ENCODE measurements at places on chromosomes 12 and 14.

- no peak for DNase-seq
Measured at GRCh38 chr14:23299211-23299957, 3.3 kb downstream of the PPP1R3E start.

GRCh38 chr14:54908190-54908589, 5.6 kb upstream of the GCH1 start:
- DNase-seq: no peak

- DNase-seq: no peak
Measured at GRCh38 chr14:54593860-54594259, 26.9 kb downstream of the SAMD4A start.

DNA sequence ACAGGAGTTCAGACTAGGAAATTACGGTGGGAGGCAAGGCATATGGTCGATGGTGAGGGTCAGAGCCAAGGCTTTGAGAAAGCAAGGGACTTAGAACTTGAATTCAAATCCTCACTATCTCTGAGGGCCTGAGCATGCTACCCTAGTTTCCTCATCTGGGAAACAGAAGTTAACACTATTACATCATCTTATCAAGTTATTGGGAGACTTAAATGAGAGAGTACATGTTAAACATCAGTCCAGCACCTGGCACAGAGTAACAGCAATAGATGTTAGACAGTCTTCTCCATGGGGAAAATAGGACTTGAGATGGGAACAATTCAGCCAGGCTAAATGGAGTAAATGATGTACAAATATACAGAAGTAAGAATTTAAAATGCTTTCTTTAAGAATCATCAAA, 38.5 kb downstream of the SLC38A1 start:
- no peak for DNase-seq

DNA sequence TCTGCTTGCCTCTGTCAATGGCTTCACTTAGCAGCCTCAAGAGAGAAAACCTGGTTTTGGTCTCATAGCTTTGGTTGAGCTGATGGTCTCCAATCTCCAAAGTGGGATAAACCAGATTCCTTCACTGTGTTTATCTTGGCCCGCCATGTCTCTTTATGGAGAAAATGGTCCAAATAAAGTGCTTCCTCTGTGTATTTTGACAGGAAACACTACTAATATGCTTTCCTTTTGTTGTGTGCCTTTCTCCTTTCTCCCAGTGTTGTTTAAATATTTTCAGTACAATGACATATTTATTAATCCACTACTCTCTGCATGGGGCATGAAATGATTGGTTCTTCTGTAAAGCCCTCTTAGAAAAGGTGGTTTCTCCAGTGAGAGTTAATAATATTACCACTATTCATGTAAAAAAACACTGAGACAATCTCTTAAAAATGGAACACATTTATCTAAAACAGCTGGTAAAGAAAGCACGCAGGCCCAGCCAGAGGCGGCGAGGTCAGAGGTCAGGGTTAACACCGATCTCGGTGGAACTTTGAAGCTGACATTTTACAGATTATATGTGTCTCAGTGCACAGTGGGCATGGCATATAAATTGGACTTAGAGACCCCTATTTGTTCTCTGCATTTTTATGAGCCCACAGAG, 24.2 kb downstream of the TMEM30B start:
- DNase-seq: no peak

DNA sequence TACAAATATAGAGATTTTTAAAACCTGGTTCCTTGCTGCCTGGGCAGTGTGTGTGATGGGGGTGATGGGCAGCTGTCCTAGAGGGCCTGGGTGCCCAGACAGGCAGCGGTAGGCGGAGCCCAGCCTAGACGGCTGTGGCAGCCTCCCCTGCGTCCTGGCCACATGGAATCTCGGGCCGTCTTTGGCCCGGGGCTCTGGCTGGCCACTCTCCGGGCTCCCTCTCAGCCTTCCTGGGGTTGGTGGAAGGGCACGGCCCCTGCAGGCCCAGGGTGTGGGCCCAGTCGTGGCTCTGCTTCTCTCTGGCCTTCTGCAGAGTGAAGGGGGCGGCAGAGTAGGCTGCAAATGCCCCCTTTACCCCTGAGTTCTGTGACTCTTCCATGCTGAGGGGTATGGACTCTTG, 2.3 kb downstream of the LRTM2 start:
- DNase-seq: no peak

DNA sequence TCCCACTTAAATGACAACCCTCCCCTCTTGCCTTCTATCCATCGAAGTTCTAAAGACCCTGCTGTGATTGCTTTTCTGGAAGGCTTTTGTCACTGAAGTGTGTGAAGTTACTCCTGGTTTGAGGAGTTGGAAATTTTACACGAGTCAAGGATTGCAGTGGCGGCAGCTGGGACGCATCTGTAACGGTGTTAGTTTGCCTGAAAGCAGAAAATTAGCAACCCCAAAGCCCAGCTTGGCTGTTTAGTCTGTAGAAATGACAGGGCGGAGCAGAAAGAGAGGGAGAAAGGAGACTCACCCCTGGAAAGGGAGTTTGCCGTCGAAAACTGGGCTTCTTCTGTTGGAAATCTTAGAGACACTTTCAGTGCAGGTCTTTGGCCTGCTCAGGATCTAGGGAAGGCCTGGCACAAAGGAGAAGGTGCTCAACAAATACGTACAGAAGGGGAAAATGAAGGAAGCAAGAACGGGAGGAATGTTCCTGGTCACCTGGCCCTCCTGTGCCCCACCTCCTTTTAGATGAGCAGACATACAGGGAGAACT, 931 bp upstream of the MYF5 start:
- DNase-seq: no peak

DNA sequence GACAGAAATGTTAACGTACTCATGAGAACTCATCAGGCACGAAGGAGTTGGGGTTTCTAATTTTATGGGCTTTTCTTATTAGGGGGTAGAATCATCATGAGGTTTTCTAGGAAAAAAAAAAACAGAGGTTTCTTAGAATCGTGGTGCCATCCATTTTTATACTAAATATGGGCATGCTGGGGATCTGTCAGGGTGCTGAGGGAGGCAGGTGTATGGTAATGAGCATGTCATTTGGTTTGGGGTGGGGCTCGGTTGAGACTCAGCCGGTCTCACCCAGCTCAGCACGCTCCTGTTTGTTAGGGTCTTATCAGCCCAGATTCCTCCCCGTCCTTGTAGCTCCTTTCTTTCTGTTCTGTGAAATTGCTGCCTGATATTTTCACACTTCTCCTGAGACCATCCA, 98.2 kb downstream of the DICER1 start:
- DNase-seq: no peak

- no peak for DNase-seq
Measured at GRCh38 chr12:56158926-56159461, 835 bp downstream of the MYL6 start.

DNA sequence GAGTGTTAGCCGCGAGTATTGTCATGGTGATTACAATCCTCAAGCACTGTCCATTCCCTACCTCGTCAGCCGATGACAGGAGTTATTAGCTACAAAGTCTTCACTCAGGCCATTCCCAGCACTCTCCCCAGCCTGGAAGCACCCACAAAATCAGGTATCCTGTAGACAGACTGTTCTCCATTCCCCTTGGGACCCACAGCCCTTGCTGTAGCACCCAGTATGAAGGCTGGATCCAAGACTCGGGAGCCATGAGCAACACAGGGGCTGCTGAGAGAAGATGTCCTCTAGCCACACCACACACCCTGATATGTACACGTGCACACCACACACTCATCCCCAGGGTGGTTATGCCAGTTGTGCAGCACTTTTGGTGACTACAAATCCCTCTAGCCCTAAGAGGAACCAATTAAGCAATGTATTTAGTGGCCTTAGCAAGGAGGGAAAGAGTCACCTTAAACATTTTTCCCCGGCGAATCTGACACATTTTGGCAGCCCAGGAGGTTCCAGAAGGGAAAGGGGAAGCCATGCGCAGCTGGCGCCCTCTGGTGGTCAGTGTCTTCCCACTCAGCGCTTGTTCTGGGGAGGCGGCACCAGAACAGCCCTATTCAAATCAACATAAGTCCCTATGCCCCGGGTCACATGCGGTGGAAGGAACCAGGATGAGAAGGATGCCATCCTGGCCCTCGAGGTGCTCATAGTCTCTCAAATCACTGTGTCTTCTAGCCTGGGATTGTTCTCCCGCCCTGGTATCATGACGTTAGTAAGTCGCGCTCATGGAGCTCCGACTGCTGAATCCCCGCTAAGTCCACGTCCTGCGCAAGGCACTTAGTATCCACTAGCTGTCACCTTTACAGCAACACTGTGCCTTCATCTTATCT, 96.9 kb downstream of the GCH1 start:
- peak; percentile 81 for DNase-seq

Measured in bone marrow (tissue), 2 donors.